ENCODE measurements at places on chromosomes 5 and 9.

- DNase-seq: no peak
Measured at GRCh38 chr9:121350993-121351561, 19.0 kb downstream of the STOM start.

DNA sequence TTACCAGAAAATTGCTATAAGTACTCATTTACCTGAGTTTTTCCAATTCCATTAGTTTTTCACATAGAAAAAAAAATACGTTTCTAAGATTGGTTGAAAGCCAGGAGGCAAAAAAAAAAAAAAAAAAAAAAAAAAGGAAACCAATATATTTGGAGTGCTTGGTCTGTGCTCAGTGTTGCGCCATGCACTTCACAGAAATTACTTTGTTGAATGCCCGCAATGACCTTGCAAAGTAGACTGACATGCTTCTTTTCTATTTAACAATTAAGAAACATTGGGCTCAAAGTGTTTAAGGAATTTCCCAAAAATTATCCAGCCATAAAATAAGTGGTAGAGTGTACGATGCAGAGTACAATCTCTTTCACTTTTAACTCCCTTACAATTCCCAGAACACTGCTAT, 65.2 kb upstream of the PAPPA start:
- DNase-seq: no peak

DNA sequence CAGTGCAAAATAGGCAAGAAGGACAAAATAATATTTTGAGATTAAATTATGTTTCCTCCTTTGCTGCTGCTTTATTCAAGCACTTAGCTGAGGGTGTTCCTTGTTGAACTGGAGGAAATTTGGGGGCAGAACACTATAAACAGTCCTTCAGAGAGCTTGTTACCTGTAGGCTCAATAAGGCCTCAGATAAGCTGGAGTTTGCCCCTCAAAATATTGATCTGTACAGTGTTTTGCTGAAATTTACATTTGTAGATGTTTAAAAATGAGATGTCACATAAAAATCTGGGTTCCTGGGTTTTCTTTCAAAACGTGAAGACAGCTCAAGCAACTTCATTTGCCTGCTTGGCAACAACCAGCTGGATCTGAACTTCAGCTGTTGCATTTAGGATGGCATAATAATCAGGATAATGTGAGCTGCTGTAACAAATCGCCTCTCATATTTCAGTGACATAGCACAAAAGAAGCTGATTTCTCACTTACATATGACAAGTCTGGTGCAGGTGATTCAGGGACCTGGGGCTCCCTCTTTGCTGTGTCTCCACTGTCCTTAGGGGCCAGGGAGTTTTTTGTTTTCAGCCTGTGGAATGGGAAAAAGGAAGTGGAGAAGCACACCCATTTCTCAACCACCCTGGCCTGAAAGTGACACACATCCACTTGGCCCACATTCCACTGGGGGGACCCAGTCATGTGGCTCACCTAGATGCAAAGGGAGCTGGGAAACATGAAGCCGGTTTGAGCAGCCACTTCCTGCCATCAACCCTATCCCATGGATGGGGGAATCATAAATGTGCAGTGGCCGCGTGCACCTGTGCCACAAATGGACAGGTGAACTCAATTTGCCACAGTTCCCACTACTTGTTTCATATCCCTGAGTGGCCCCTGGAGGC, 2.4 kb upstream of the PSAT1 start:
- DNase-seq: no peak

- no peak for DNase-seq
Measured at GRCh38 chr5:172758077-172758833, 12.7 kb downstream of the DUSP1 start.

- DNase-seq: no peak
Measured at GRCh38 chr9:5971740-5972139, 43.7 kb downstream of the RANBP6 start.

DNA sequence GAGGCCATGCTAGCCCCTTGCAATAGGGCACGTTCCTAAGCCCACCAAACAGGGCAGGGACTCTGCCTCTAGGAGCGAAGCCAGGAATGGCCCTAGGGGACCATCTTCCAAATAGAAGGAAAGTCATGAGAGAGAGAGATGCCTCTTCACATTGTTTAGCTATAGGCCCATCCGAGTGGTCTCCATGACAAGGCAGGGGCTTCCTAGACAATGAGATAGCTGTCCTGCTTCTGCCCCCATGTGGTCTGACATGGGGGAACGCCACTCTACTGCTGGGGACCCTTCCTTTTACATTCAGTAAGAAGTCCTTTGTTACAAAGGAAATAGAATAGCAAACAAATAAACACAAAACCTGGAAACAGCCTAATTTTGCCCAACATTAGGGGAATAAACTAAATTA, 17.9 kb upstream of the KIF4B start:
- no peak for DNase-seq

GRCh38 chr9:116090030-116090770, 63.4 kb upstream of the PAPPA start:
- no peak for DNase-seq

- no peak for DNase-seq
Measured at GRCh38 chr5:143572671-143573070, 169.2 kb upstream of the NR3C1 start.

DNA sequence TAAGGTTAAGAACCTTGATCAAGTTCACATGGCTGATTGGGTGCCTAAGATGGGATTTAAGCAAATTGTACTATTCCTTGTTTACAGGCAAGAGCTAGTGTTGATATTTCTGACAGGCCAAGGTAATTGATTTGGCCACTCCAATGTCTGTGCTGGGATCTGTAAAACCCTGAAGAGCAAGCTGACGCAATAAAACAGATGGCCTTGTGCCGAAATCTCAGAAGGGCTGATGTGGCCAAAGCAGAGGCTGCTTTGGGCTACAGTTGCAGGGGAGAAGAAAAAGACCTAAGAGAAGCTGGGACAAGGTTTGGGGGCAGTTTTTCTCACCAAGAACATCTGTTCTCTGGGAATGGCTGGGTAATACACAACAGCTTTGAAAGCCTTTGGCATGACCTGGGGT, 463.2 kb upstream of the ZNF608 start:
- DNase-seq: no peak

- DNase-seq: no peak
Measured at GRCh38 chr5:25991639-25992038, 1046.7 kb downstream of the CDH9 start.

GRCh38 chr9:108001237-108001636, 511.7 kb upstream of the KLF4 start:
- DNase-seq: no peak

DNA sequence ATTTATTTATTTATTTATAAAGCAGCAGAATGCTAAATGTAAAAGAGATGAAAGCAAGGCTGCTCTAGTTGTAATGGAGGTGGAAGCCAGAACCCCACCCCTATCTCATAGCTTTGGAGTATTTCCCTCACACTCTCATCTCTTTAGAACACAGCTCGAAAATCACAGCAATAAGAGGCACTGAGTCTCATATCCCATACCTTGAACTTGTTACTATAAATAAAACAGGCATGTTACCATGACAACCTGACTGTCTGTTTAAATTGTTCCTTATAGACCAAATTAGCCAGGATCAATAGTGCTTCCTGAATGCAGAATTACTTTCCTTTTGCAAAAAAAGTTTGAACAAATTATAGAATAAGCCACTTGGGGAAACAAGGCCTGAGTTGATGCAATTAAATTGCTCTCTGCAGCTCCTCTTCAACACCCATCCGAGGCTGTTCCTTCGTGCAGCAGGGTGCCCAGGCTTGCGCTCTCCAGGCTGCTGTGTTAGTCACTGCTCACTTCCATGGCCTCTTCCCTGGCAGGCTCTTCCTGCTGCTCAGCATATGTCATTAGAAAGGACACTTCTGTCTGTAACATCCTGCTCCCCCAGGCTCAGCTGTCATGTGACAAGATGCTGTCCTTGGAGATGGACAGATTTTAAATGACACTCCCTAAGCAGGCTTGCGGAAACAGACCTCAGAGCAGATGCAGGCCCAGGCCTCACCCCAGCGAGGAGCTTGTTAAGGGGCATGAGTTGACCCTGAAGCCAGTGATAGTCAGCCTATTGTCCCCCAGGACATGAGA, 120.2 kb downstream of the CARTPT start:
- DNase-seq: no peak

DNA sequence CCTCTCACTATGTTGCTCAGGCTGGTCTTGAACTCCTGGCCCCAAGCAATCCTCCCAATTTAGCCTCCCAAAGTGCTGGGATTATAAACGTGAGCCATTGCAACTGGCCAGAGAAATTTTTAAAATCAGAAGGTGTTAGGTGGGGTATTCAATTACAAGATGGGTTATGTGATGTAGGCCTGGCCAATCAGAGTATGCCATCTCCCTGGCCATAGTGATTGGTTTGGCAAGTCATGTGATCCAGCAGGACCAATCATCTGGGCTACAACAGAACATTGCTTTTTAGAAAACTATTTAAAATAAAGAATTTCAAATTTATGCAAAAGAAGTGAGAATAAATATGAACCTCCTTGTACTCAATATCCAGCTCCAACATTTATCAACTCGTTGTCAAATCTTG, 22.4 kb downstream of the NMRK1 start:
- DNase-seq: no peak

DNA sequence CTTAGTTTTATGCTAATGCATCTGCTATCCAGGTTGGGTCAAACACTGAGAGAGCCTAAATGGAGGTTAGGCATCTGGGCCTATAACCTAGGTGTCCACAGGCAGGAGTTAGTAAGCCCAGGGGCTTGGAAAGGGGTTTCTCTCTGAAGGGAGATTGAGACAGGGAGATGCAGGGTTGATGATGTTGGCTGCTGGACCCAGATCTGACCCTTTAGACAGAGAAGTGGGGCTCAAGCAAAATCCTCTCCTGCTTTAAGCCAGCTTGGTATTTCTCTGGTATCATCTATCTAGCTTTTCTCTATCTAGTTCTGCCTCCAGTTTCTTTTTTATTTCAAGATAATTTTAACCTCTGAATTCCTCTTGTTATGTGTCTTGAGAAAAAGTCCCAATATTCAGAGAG, 18.3 kb upstream of the ANKRD55 start:
- no peak for DNase-seq

GRCh38 chr5:147403651-147404640, 105.9 kb downstream of the DPYSL3 start:
- no peak for DNase-seq

GRCh38 chr5:124708086-124708485, 38.4 kb downstream of the ZNF608 start:
- no peak for DNase-seq

- DNase-seq: no peak
Measured at GRCh38 chr5:13498279-13498678, 446.2 kb downstream of the DNAH5 start.

GRCh38 chr9:86664603-86665002, 282.7 kb downstream of the GAS1 start:
- no peak for DNase-seq

All from D721Med (cell line).